ENCODE measurements at places on chromosomes 16 and 17. TPM values are rescaled to one million over a fixed set of nuclear protein-coding genes. Genes with fewer than 3 reads are reported as not detected.

DNA sequence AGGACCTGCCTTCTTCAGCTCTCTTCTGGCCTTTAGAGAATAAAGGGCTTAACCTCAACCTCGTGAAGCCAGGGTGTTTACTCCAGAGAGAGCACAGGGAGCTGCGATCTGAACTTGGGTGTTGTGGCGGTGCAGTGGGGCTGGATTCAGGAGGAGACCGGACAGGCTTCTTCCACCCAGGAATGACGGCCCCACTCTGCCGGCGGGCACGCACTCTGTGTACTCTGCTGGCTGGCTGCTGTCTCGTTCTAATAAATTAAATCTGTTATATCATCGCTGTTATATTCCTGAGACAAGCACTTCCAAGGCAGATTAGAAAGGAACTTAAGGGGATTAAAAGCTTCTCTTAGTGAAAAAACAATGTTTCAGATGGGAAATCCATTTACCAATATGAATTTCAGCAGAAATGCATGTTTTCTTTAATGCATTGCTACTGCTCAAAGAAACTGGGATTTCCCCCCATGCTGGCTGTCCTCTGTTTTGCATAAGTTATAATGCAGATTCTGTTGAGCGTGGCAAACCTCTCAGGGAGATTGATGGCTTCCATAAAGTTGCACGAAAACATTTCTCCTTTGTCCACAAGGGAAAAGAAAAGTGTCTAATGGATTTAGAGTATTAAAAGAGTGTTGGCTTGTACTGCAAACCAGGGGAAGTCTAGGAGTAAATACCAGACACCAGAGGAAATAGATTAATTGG, 168.6 kb upstream of the IRX3 start:
- DNase-seq: no peak
- no peaks in the 10 kb centered on the region for H3K4me1 ChIP-seq
- no peaks in the 10 kb centered on the region for H3K27me3 ChIP-seq
- H3K27ac ChIP-seq: no peak overlapping the region
- H3K4me3 ChIP-seq: no peak overlapping the region
- H3K36me3 ChIP-seq: no peaks in the 10 kb centered on the region

ARHGDIG gene
- total RNA-seq: not detected

- no peak for DNase-seq
- no peak overlapping the region for H3K27ac ChIP-seq
- H3K4me1 ChIP-seq: peaks cover 21% of the 10 kb centered on the region
These were observed 144.0 kb upstream of the CIBAR2 start for GRCh38 chr16:85256190-85256739.

GRCh38 chr16:68234188-68235107, 1.5 kb downstream of the ESRP2 start:
- DNase-seq: no peak
- H3K4me3 ChIP-seq: no peak overlapping the region
- H3K27me3 ChIP-seq: no peaks in the 10 kb centered on the region
- H3K36me3 ChIP-seq: peaks cover 27% of the 10 kb centered on the region
- H3K27ac ChIP-seq: no peak overlapping the region

ABCC6 gene
- 0.42 TPM for total RNA-seq

DNA sequence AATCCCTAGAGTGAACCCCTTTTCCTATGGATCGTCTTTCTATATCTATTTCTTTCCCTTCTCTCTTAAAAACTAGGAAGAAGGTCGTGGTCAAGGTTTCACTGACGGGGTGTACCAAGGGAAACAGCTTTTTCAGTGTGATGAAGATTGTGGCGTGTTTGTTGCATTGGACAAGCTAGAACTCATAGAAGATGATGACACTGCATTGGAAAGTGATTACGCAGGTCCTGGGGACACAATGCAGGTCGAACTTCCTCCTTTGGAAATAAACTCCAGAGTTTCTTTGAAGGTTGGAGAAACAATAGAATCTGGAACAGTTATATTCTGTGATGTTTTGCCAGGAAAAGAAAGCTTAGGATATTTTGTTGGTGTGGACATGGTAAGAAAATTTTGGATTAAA, 9.6 kb downstream of the CYLD start:
- no peak overlapping the region for H3K27ac ChIP-seq
- H3K27me3 ChIP-seq: no peaks in the 10 kb centered on the region
- H3K36me3 ChIP-seq: no peaks in the 10 kb centered on the region

- H3K36me3 ChIP-seq: peaks cover 11% of the 10 kb centered on the region
- H3K4me3 ChIP-seq: no peak overlapping the region
These were observed 1.8 kb downstream of the NLRP1 start for GRCh38 chr17:5582209-5583185.

- no peak for DNase-seq
- H3K27me3 ChIP-seq: no peaks in the 10 kb centered on the region
- no peaks in the 10 kb centered on the region for H3K4me1 ChIP-seq
- H3K27ac ChIP-seq: no peak overlapping the region
- no peak overlapping the region for H3K4me3 ChIP-seq
- H3K36me3 ChIP-seq: no peaks in the 10 kb centered on the region
These were observed 12.5 kb downstream of the RBFOX1 start for GRCh38 chr16:7344830-7345780.

GRCh38 chr17:861364-861763, 79.2 kb downstream of the MRM3 start:
- no peak for DNase-seq
- no peaks in the 10 kb centered on the region for H3K27me3 ChIP-seq
- H3K4me3 ChIP-seq: no peak overlapping the region
- no peaks in the 10 kb centered on the region for H3K36me3 ChIP-seq
- peaks cover 29% of the 10 kb centered on the region for H3K4me1 ChIP-seq

DNA sequence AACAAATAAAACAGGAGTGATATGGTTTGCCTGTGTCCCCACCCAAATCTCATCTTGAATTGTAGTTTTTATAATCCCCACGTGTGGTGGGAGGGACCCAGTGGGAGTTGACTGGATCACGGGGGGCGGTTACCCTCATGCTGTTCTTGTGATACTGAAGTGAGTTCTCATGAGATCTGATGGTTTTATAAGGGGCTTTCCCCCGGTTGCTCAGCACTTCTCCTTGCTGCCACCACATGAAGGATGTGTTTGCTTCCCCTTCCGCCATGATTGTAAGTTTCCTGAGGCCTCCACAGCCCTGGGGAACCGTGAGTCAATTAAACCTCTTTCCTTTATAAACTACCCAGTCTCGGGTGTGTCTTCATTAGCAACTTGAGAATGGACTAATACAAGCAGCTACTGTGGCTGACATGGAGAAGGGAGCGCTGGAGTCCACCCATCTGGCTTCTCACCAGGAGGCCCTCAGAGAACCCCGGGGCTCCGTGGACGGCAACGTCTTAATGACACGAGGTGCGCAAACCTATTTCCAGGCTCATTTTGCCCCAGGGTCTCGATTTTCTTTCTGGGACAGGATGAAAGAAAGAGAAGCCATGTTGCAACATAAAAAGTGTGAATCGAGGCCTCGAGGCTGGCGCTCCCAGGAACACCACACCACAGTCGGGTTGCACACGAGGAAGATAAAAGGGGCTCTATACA, 129.5 kb downstream of the DYNLRB2 start:
- no peak for DNase-seq
- no peaks in the 10 kb centered on the region for H3K4me1 ChIP-seq
- no peaks in the 10 kb centered on the region for H3K27me3 ChIP-seq
- no peak overlapping the region for H3K27ac ChIP-seq
- no peak overlapping the region for H3K4me3 ChIP-seq

GRCh38 chr16:7382521-7382920, 49.9 kb downstream of the RBFOX1 start:
- H3K27ac ChIP-seq: no peak overlapping the region
- H3K36me3 ChIP-seq: no peaks in the 10 kb centered on the region
- no peaks in the 10 kb centered on the region for H3K4me1 ChIP-seq
- H3K4me3 ChIP-seq: no peak overlapping the region
- no peak for DNase-seq

DNA sequence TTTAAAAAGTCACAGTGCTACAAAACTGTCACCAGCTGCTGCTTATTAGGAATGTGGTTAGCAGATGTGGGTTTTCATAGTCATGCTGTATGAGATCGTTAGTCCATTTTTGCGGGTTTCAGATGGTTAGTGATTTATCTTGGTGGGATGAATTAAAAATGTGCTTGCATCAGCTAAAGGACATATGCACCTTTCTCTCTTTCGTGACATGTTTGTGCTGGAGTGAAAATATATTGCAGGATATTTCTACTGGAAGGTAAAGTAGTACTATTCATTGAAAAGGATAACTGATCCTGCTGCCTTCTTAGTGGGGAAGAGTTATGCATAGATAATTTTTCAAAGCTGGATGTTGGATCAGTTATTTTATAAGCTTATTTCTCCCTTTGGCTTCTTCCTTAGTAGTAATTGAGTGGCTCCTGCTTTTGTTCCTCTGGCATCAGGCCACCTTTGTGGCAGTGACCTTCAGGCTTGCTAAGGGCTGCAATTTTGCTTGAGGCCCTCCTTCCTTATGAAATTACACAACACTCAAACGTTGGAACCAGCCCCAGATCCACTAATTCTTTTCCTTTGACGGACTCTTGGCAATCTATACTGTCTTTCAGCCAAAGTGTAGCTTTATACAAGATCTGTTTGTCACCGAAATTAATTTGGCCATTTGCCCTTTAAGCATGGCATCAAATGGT, 7.5 kb upstream of the SNTB2 start:
- no peaks in the 10 kb centered on the region for H3K36me3 ChIP-seq
- no peak overlapping the region for H3K4me3 ChIP-seq
- peaks cover 15% of the 10 kb centered on the region for H3K4me1 ChIP-seq
- no peaks in the 10 kb centered on the region for H3K27me3 ChIP-seq
- DNase-seq: peak; percentile 85

GRCh38 chr16:78956859-78957258, 643.7 kb downstream of the MAF start:
- no peak overlapping the region for H3K27ac ChIP-seq
- DNase-seq: no peak

DNA sequence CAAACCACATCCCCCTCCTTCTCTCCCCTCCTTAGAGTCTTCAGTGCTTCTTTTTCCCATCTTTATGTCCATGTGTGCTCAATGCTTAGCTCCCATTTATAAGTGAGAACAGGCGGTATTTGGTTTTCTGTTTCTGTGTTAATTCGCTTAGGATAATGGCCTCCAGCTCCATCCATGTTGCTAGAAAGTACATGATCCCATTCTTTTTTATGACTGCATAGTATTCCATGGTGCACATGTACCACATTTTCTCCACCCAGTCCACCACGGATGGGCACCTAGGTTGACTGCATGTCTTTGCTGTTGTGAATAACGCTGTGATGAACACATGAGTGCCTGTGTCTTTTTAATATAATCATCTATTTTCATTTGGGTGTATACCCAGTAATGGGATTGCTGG, 44.3 kb downstream of the SLC39A11 start:
- H3K27me3 ChIP-seq: no peaks in the 10 kb centered on the region
- peaks cover 15% of the 10 kb centered on the region for H3K4me1 ChIP-seq
- H3K4me3 ChIP-seq: no peak overlapping the region
- H3K36me3 ChIP-seq: no peaks in the 10 kb centered on the region
- no peak for DNase-seq

CCL1 gene
- total RNA-seq: not detected

TEFM gene
- total RNA-seq: 13.5 TPM

DNA sequence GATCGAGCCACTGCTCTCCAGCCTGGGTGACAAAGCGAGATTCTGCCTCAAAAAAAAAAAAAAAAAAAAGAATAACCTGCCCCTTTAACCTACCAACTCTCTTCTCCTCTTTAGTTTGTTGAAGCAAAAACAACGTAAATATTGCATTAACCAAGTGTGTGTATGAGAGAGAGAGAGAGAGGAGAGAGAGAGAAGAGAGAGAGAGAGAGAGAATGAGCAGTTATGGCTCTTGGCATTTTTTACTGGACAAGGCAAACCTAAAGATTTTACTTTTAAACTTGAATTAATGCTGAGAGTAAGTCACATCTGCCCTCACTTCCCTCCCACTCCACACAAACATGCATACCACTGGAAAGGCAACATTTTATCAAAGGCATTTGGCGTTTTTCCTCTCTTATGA, 3.0 kb upstream of the SLFN5 start:
- no peak overlapping the region for H3K4me3 ChIP-seq
- no peaks in the 10 kb centered on the region for H3K36me3 ChIP-seq
- DNase-seq: no peak
- peaks cover 9% of the 10 kb centered on the region for H3K4me1 ChIP-seq
